Smooth muscle cell of trachea (primary cell): ENCODE measurements at places on chromosomes 1 and 21. TPM values are rescaled to one million over a fixed set of nuclear protein-coding genes. Genes with fewer than 3 reads are reported as not detected.

The NIPAL3 gene
- 60.4 and 68.8 TPM in 2 replicates for total RNA-seq

The CAMK2N1 gene
- total RNA-seq, result 36.7 and 48.4 TPM in 2 replicates

The FAM43B gene
- total RNA-seq, result 0.33 TPM in 1 of 2 replicates, not detected in the other

The CFAP45 gene
- 1.0 and 1.3 TPM in 2 replicates for total RNA-seq

The CACNA1S gene
- total RNA-seq, result not detected in 2 replicates

The MXRA8 gene
- total RNA-seq, result 534 and 638 TPM in 2 replicates

The OR2L2 gene
- under 0.01 TPM in 1 of 2 replicates, not detected in the other for total RNA-seq

The PAPPA2 gene
- total RNA-seq, result 0.44 and 2.2 TPM in 2 replicates

The CCDC190 gene
- total RNA-seq, result under 0.01 TPM in 1 of 2 replicates, not detected in the other

The NPR1 gene
- 0.58 and 2.6 TPM in 2 replicates for total RNA-seq

The CELA3A gene
- total RNA-seq, result not detected in 2 replicates

The SESN2 gene
- total RNA-seq, result 23.6 and 49.3 TPM in 2 replicates

The EXTL1 gene
- 0.29 and 0.83 TPM in 2 replicates for total RNA-seq

The OLIG2 gene
- total RNA-seq, result not detected in 2 replicates

The CLEC20A gene
- total RNA-seq, result not detected in 2 replicates

The FAM72A gene
- total RNA-seq, result 1.7 and 6.5 TPM in 2 replicates

The ANKRD45 gene
- total RNA-seq, result 0.29 and 0.83 TPM in 2 replicates

The ZSWIM5 gene
- 1.3 and 2.8 TPM in 2 replicates for total RNA-seq

The ECM1 gene
- total RNA-seq, result 27.8 and 74.4 TPM in 2 replicates

The HSD3B2 gene
- total RNA-seq, result not detected in 2 replicates

The PLA2G2C gene
- total RNA-seq, result not detected in 2 replicates

The ARTN gene
- total RNA-seq, result under 0.01 and 0.29 TPM in 2 replicates

The PDZK1IP1 gene
- total RNA-seq, result 0.50 TPM in 1 of 2 replicates, not detected in the other

The SMIM1 gene
- total RNA-seq, result 2.8 and 8.1 TPM in 2 replicates

The FCRL1 gene
- not detected in 2 replicates for total RNA-seq

The OLIG1 gene
- total RNA-seq, result not detected in 2 replicates

The MIXL1 gene
- total RNA-seq, result under 0.01 TPM in 1 of 2 replicates, not detected in the other

The CNKSR1 gene
- 0.17 TPM in 1 of 2 replicates, not detected in the other for total RNA-seq

The LCE2C gene
- total RNA-seq, result not detected in 2 replicates

The CFAP57 gene
- total RNA-seq, result under 0.01 and 0.33 TPM in 2 replicates

The SELP gene
- total RNA-seq, result not detected in 2 replicates

The TCP10L gene
- total RNA-seq, result 0.17 and 0.44 TPM in 2 replicates

The BATF3 gene
- 1.2 and 3.1 TPM in 2 replicates for total RNA-seq
